AG10803 (cell line): ENCODE measurements at places on chromosomes 6 and 20.
A peak's percentile ranks its signal among the peaks of the same experiment; 100 is the strongest.

GRCh38 chr6:41970436-41970846 lies 28.8 kb upstream of the CCND3 start:
- peak; percentile 68 for DNase-seq

- DNase-seq: no peak
These were observed 4.7 kb downstream of the CD40 start for GRCh38 chr20:46122516-46123481.

DNA sequence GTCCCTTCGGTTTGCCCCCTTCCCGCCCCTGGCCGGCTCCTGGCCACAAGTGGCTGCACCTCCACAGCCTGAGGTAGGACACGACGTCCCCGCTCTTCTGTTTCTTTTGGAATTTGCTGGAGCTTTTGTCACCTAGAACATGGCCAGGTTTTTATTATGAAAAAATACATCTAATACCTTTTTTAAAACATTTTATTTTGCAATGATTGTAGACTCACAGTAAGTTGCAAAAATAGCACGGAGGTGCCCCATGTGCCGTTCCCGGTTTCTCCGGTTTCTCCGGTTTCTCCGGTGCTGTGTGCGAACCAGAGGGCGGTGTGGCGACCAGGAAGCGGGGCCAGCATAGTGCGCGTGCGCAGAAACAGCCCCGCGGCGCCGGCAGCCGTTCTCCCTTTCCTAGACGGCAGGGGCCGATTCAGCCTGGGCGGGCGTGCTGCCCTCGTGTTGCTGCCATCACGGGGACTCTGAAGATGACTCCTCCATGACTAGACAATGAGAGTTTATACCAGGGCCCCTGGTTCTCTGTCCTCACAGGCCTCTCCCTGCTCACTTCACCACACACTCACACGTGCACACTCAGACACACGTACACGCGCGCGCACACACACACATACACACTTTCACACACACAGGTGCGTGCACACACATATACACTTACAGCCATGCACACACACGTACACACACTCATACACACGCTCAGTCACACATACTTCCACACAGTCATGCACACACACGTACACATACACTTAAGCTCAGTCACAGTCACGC lies 102.1 kb downstream of the TMEM242 start:
- peak; percentile 70 for DNase-seq

DNA sequence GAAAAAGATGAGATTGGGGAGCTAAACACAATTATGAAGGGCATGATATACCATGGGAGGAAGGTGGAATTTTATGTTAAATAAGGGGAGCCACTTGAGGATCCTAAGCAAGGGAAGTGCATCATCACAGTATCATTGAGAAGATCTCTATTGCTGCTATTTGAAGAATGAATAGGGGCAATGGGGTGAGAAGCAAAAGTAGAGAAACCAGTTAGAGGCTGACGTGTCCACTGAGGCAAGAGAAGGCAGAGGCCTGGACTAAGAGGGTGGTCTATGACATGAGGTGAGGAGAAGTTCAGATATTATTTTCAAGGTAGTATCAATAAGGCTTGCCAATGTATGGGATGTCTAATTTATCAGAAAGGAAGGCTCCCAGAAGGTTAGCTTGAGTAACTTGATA lies 111.6 kb downstream of the TENT5A start:
- no peak for DNase-seq
